ENCODE measurements at places on chromosomes 3 and 15. TPM values are rescaled to one million over a fixed set of nuclear protein-coding genes. Genes with fewer than 3 reads are reported as not detected.

DNA sequence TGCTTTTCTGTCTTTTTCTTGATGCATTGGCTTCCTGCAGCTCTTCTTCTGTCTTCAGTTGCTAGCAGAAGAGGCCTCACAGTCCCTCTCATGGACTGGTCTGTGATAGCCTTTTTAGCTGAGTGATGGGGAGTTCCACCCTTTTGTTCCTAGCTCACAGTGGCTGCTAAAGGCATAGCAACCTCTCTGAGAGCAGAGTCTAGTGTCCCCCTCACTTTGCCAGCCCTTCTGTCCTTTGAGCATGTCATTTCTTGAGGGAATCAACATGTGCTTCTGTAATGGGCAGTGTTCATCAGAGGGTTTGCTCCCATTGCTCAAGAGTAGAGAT is 44.4 kb downstream of the GAP43 start:
- H3K27me3 ChIP-seq, result no peaks in the 10 kb centered on the region
- no peak for DNase-seq
- H3K4me3 ChIP-seq, result no peak overlapping the region
- H3K27ac ChIP-seq, result no peak overlapping the region
- H3K36me3 ChIP-seq, result no peaks in the 10 kb centered on the region

DNA sequence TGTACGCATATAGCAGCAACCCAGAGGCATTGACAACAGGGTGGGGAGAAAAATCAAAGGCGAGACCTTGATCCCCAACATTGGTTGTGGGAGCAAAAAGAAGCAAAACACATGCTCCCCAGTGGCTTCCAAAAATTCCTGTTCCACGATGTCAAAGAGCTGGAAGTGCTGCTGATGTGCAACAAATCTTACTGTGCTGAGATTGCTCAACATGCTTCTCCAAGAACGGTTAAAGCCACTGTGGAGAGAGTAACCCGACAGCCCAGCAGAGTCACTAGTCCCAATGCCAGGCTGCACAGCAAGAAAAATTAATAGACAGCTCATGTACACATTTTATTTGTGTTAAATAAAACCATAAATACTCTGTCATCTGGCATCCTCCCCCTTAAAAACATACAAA is 179.9 kb upstream of the PFN2 start:
- no peak for DNase-seq
- H3K4me3 ChIP-seq, result no peak overlapping the region
- H3K27ac ChIP-seq, result no peak overlapping the region

GRCh38 chr3:102668247-102668646 is 233.4 kb downstream of the ZPLD1 start:
- no peaks in the 10 kb centered on the region for H3K4me1 ChIP-seq
- no peaks in the 10 kb centered on the region for H3K36me3 ChIP-seq
- no peaks in the 10 kb centered on the region for H3K27me3 ChIP-seq
- no peak for DNase-seq

DNA sequence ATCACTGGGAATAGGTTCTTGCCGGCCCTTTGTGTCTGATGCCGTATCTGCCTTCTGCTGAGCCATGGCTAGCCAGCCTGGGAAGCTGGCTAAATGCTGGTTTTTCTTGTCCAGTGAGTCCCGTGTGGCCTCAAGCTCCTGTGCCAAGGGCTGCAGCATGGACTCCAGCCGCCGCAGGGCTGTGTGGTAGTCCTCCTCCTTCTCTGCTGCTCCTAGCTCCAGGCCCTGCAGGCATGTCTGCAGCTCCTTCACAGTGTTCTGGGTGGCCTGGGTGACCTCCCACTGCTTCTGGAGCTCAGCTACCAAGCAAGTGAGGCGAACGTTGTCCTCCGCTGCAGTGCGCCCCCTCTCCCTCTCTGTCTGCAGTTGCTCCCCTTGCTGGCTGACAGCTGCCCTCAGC is 24.9 kb downstream of the CXCR6 start:
- H3K36me3 ChIP-seq, result no peaks in the 10 kb centered on the region
- no peaks in the 10 kb centered on the region for H3K27me3 ChIP-seq
- H3K27ac ChIP-seq, result no peak overlapping the region
- peaks cover 11% of the 10 kb centered on the region for H3K4me1 ChIP-seq
- no peak for DNase-seq

GRCh38 chr15:97547381-97547780 is 413.1 kb upstream of the ARRDC4 start:
- no peaks in the 10 kb centered on the region for H3K27me3 ChIP-seq
- H3K27ac ChIP-seq, result no peak overlapping the region
- DNase-seq, result no peak
- no peak overlapping the region for H3K4me3 ChIP-seq

DUOX2 gene
- not detected for polyA plus RNA-seq

PYGO1 gene
- polyA plus RNA-seq, result not detected

ETV5 gene
- polyA plus RNA-seq, result 0.12 TPM

All from B cell (primary cell).